ENCODE measurements at places on chromosomes 5 and 9.

GRCh38 chr5:1967736-1968135, 85.0 kb upstream of the IRX4 start:
- no peak for DNase-seq

- DNase-seq, result no peak
These were observed 16.0 kb upstream of the AFF4 start for GRCh38 chr5:132979367-132979940.

DNA sequence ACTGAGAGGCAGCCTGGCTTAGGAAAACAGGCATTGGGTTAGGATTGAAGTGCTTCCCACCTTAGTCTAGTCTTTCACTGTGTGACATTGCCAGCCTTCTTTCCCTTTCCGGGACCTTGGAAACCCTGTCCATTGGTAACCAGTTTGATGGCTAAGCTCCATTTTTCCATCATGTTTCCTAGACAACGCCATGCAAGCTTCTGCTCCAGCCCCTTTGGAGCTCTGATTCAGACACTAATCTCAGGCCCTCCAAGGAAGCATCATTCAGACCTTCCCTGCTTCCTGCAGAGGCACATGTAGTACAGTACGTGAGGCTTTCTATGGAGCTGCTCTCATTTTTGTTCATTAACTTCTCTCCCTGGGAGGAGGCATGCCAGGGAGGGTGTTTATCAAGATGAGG, 68.5 kb downstream of the GRIA1 start:
- peak; percentile 26 for DNase-seq

GRCh38 chr9:113922160-113922559, 46.1 kb downstream of the ZNF618 start:
- no peak for DNase-seq

- no peak for DNase-seq
These were observed 1.1 kb upstream of the GABRP start for GRCh38 chr5:170782438-170782837.

DNA sequence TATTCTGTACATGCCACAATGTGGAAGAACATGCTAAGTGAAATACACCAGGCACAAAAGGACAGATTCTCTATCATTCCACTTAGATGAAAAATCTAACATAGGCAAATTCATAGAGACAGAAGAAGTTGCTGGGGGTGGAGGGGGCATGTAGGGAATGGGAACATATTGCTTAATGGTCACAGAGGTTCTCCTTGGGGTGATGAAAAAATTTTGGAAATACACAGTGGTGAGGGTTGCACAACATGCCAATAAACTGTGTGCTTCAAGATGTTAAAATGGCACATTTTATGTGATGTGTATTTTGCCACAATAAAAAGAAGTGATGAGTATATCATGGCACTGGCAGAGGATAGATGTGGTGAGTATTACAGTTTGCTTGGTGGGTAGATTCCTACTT, 111.9 kb downstream of the SUSD1 start:
- DNase-seq, result no peak

DNA sequence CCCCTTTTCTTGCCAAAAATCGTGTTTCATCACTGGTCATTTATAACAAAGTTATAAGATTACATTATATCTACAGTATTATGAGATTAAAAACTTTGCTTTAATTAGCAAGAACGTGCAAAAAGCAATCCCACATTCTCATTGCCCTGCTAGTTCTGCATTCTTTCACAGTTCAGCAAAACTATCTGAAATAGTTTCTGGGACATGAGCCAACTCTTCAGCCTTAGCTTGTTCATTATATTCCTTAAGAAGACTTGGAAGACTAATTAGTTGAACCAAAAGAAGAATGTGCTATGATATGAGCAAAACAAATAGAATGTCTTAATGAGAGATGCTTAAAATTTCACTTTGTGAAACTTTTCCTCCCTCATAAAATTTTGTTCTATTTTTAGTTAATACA, 76.7 kb downstream of the ITGA1 start:
- DNase-seq, result peak; percentile 18
